ENCODE measurements at places on chromosomes 6 and 20.

DNA sequence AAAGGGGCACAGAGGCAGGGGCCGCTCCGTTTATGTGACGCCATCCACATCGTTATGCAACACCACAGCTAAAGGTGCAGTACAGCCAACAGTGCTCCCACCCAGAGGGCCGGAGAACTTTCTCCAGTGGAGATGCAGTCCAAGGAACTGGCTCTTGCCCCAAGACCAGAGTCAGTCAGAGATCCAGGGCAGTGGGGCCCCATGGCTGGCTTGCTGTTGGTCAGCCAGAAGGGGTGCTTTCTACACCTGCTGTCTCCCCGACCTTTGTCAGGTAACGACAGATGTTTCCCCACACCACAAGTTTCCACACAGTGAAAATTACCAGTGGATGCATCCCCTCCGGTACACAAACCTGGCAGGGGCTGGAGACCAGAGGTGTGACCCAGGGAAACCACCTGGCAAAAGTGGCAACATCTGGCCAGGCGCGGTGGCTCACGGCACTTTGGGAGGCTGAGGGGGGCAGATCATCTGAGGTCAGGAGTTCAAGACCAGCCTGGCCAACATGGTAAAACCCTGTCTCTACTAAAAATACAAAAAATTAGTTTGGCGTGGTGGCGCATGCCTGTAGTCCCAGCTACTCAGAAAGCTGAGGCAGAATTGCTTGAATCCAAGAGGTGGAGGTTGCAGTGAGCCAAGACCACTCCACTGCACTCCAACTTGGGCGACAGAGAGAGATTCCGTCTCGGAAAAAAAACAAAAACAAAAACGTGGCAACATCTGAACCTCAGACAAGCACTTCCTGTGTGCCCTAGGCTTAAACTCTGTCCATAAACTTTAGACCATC, 34.9 kb downstream of the UBE2V1 start:
- DNase-seq: no peak

DNA sequence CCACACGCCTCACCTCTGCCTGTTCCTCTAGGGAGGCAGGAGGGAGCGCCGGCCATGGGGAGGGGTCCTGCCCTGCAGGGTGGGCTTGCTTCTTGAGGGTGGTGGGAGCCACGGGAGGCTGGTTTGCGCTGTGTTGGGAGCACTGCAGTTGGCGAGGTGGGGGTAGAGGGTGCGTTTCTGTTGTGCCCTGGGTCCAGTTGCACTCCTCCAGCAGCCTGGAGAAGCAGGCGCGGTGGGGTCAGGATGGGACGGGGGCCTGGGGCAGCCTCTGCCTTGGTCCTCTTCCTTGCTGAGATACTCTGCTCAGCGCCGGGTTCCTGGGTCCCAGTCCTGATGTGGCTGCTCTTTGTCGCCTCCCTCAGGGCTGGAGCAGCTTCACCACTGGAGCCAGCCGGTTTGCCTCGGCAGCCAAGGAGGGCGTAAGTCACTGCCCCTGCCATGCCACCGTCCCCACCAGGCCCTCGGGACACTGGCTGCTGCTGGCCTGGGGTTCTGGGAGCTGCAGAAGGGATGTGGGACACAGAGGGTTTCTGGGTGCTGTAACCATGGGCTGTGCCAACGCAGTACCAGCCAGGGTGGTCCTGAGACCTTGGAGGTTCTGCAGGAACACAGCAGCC, 8.4 kb downstream of the ARFGAP1 start:
- DNase-seq: no peak

DNA sequence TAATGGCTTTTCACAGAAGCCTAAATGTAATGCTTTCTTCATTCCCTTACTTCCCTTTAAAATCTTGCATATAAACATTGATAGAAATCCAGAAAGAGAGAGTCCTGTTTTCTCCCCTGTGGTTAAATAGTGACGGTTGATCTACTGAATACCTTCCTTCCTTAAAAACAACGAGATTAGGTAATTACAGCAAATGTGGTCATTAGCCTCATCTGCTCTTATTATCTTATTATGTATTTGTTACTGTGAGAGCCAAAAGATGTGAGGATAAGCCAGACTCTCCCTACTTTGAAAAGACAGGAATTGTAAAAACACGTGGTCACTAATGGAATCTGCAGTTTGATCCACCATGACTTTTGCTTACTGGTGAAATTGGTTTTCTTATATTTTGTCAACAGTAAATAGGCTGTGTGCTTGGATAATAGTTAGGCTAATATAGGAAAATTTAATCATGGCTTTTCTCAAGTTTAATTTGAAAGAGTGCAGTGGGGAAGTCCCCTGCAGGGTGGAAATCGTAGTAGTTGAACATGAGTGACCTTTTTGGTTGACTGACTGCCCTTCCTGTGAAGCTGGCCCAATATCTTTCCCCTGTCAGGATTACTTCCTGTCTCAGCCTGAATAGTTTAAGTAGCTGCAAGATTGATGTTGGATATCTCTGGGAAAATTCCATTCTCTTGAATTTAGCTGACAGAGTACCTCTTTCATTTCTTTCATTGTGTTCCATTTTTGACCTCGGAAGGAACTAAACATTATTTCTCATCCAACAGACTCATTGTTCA, 62.8 kb downstream of the JARID2 start:
- no peak for DNase-seq

GRCh38 chr6:157487110-157487773, 106.3 kb downstream of the ZDHHC14 start:
- no peak for DNase-seq

DNA sequence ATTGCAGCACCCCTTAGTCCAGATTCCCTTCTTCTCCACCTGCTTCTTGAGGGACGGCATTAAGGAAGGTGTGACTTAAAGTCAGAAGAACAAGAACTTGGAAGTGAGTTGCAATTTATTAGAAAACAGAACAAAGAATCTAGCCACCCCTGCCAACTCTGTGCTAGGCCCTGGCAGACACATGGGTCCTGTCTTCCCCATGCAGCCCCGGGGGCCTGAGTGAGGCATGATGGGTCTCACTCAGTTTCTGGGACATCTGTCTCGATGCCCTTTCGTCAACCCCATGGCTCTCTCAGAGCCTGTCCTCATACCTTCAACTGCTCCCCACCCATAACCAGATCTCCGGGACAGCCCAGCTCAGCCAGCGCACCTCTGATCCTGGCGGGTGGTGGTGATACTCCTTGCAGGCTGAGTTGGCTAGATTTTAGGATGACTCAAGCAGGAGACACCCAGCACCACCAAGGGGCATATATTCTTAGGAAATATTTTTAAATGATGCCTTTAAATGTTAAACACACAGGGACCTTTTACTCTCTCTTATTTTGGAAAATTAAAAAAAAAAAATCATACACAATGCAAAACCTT, 143.2 kb upstream of the RNF24 start:
- DNase-seq: no peak

DNA sequence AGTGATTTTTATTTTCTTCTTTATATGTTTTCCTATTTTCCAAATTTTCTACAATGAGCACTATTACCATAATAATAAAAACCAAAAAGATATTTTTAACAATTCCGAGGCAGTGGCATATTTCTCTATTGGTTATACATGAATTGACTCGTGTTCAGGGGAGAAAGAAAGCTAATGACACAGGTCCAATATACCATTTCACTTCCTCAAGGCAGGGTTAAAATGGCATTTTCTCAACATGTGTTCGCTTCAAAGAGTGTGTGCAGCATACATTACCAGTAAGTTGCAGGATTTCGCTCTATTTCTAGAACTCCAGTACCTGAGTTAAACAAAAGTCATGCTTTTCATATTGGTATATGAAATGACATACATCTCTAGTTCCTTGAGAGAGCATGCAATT, 35.1 kb upstream of the DTNBP1 start:
- DNase-seq: no peak

All from NCI-H748 treated with DMSO at 0.1 percent for 48 hours (cell line).